Hippocampal formation (tissue), 2 donors: ENCODE measurements at places on chromosomes 16 and 17.

GRCh38 chr17:19363460-19364035, 1.0 kb upstream of the B9D1 start:
- no peak for DNase-seq

GRCh38 chr17:2263183-2264066, 40.2 kb downstream of the SMG6 start:
- no peak for DNase-seq

GRCh38 chr17:5516060-5516792, 29.9 kb downstream of the MIS12 start:
- no peak for DNase-seq

GRCh38 chr16:70695331-70696070, 9.6 kb upstream of the MTSS2 start:
- no peak for DNase-seq

GRCh38 chr16:28898266-28898665, 20.0 kb downstream of the ATP2A1 start:
- DNase-seq = no peak

DNA sequence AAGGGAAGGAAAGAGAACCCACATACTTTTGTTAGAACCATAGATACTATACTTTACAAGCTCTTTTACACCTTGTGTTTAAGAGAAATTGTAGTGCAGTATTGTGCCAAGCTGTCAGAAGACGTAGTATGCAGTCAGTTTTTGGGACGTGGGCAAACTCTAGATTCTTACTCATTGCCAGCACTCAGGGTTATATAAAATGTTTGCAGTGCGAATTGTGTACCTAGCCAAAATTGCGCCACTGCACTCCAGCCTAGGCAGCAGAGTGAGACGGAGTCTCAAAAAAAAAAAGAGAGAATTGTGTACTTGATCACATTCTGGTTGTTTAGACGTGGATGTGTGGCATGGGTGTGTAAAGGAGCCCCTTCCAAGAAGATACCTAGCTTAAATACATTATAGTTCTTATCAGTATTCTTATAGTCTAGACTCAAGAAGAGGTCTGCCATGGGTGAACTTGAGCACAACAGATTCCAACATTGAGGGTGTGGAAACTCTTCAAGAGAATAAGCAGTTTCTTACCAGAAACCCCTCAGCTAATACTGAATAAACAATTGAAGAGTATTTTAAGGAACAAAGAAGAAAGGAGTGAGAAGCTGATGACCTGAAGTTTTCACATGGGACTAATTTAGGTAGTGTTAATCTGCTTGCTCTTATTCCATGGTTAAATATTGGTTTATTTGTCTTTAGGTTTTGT, 27.4 kb upstream of the MRC2 start:
- DNase-seq = no peak

GRCh38 chr17:82876149-82876548, 36.3 kb upstream of the ZNF750 start:
- no peak for DNase-seq

DNA sequence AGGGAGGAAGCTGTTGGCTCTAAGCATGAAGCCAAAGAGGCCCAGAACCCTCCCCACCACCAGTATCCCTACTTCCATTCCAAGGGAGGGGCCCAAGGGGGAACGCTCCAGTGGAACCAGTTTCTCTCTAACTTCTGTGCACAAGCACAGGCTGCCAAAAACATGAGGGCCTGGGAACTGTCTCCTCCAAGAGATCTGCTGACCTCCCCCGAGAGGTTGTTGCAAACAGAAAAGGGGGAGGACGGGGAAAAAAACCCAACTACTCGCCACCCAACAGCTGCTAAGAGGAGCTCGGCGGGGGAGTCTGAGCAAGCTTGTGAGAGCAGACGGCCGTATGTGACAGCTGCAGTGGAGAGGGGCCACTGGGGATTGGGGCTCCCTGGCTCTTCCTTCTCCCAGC, 15.7 kb upstream of the SLC35B1 start:
- no peak for DNase-seq

DNA sequence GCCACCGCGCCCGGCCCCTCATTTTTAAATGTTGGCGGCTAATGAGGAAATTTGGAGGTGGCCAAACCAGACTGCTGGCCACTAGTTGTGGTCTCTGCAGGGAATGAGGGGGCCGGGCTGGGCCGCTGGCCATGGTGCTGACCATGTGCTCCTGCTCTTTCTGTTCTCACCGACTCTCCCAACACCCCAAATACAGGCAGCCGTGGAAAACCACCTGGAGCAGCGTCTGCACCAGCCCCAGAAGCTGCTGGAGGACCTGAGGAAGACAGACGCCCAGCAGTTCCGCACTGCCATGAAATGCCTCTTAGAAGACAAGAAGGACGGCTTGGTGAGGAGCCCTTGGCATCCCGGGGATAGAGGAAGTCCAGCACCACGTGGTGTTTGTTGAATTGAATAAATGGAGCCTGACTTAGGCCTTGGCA, 21.3 kb downstream of the OTOA start:
- DNase-seq = no peak

GRCh38 chr16:87424266-87424665, 32.1 kb downstream of the MAP1LC3B start:
- no peak for DNase-seq

- no peak for DNase-seq
Observed at GRCh38 chr16:87016046-87017035, 300.9 kb downstream of the C16orf95 start.

DNA sequence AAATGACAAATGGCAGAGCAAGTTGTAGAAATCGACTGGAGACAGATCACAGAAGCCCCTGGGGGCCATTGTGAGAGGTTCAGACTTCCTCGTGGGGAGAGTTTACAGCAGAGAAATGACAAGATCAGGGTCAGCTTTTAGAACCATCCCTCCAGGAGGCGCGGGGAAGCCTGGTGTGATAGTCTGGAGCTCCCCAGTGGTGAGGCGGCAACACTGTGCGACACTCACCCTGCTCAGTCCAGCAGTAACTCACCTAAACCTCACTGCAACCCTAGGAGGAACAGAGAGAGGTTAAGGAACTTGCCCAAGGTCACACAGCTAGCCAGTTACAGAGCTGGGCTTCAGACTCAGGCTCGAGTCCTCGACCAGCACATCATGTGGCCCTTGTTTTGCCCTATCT, 123.4 kb upstream of the IRX3 start:
- DNase-seq = no peak

GRCh38 chr16:10858203-10858602, 18.8 kb upstream of the CIITA start:
- no peak for DNase-seq

- DNase-seq = no peak
Observed at GRCh38 chr16:15523939-15524338, 89.6 kb downstream of the BMERB1 start.
